ENCODE measurements at places on chromosomes 7 and 10. TPM values are rescaled to one million over a fixed set of nuclear protein-coding genes. Genes with fewer than 3 reads are reported as not detected.
A peak's percentile ranks its signal among the peaks of the same experiment; 100 is the strongest.

DNA sequence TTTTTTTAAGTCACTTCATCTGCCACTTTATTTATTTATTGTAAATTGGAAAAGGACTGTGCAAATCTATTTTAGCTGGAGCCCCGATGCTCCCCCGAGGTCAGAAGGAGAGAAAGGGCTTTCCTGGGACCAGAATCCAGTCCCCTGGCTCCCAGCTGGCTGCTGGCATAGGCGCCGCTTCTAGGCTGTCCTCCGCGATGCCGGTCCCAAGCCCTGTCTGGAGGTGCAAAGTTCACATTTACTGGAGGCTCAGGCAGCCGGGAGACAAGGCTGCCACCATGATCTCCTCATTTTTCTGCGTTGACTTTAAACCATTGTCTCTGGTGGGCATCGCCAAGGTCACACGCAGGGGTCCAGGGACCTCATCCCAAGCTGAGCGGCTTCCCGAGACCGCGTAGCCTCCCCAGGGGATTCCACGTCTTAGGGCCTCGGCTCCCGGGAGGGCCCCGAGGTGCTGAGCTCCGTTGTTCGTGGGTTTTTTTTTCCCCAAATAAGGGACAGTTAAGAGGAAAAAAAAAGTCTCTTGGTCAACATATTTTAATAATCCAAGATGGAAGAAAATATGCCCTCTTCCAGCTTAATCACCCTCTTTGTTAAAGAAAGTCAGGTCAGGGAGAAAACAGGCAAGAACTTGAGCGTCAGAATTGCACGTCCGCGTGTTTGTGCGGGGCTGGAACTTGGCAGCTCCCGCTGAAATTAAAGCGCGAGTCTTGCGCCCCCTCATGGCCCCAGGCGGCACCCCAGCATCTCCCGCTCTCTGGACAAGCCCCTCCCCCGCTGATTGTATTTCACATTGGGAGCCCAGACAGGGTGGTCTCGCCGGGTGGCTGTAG, 11.9 kb downstream of the RGR start:
- DNase-seq = peak; percentile 62

Gene LGI1
- total RNA-seq = not detected

- no peak for DNase-seq
Observed at GRCh38 chr7:117588352-117588794, 108.5 kb downstream of the CFTR start.

Gene TMEM196
- not detected for total RNA-seq

DNA sequence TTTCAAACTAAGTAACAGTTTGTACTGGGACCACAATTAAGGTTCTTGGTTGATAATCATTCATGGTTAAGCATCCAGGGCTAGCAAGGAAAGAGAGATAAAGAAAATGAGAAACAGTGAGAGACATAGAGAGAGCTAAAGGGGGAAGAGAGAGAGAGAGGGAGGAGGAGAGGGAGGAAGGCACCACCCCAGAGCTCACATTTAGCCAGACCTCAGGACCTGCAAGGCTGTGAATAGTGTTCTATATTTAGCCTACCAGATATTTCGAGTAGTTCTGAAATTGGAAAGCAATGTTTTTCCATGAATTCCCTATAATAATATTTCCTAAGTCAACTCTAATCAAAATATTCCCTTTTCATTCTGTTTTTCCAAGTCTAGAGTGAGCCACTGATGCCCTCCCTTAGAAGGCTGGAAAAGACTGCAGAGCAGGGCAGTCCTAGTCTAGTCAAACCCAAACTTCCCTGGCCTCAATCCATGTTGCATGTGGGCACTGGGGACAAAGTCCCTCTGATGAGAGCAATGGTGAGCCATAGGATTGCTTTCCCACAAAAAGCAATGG, 119.4 kb upstream of the INHBA start:
- no peak for DNase-seq

Gene LSM8
- total RNA-seq = 27.8 TPM

Gene AZGP1
- 5.0 TPM for total RNA-seq

GRCh38 chr10:21831986-21832820, 171.3 kb downstream of the DNAJC1 start:
- DNase-seq = no peak

DNA sequence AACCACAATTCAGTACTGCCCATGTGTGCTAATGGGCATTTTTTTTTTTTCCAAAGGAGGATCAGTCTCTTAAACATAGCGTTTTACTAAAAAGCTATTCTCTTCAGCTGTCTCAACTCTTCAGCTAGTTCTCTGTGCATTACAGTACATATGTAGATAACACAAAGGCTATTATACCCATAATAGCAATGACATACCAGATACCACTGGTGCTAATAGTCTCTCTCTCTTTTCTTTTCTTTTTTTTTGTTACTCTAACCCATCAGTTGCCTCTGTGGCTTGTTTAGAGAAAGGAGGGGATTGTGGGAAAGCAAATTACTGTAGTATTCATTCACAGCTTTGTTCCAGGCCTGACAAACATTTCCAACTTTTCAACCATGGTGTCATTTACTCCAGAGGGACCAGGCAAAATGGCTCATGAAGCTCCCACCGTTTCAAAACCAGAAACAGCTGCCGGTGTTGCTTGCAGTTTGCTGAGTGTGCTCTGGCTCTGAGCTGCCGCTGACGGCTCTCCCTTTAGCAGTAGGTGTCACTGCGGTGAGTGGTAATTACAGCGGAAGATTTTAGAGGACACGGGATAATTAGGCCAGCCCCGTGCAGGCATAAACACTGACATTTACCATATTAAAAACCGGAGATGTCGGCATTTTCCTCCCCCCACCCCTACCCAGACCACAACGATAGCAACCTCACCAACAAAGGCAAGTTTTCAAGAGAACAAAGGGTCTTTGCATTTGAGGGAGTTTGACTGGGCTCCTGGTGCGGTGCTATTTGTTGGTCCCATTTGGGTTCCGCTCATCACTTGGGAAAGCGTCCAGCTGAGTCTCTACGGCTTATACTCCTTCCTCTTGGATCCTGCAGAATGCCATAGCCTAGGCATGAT, 1005.5 kb downstream of the KCNMA1 start:
- no peak for DNase-seq

GRCh38 chr10:118638680-118639079, 43.2 kb upstream of the PRLHR start:
- no peak for DNase-seq

GRCh38 chr7:137434530-137434929, 91.0 kb upstream of the PTN start:
- DNase-seq = no peak

Gene TEX47
- not detected for total RNA-seq

Gene OR6V1
- total RNA-seq = not detected

Data from left lung (tissue), 14 donors.